Mesendoderm (in vitro differentiated cells): ENCODE measurements at places on chromosomes 5 and 9.

DNA sequence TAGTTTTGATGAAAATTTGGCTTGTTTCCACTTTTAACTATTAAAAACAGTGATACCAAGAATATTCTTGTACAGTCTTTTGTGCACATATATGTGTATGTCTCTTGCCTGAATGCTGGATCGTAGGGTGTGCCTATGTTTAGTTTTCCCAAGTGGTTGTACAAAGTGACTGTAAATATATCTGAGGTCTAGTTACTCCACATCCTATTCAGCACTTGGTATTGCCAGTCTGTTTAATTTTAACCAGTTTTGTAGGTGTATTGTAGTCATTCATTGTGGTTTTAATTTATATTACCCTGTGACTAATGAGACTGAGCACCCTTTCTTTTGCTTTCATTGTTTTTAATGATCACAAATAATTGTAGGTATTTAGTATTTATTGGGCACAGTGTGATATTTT is 17.8 kb downstream of the RCL1 start:
- no peak for DNase-seq

GRCh38 chr5:2201421-2201820 is 318.7 kb upstream of the IRX4 start:
- DNase-seq, result no peak

DNA sequence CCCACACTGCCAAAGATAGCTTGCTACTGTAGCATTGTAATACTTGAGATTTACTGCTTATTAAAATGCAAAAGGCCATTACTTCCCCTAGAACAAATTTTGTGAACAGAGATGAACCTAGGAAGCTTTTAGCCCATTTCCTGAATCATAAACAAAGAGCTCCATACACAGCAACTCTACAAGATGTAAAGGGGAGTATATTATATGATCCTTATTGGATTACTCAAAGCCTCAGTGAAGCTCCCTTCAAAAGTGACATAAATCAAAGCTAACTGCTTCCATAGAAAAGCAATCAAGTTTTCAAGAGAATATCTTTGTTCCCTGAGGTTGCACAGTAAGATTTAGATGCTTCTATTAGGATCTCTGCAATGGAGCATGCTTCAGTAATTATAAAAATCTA is 629.8 kb downstream of the EFNA5 start:
- DNase-seq, result no peak

GRCh38 chr9:137069508-137070091 is 757 bp downstream of the SAPCD2 start:
- no peak for DNase-seq

- DNase-seq, result peak; percentile 61
Observed at GRCh38 chr5:3417376-3417943, 178.2 kb upstream of the IRX1 start.

DNA sequence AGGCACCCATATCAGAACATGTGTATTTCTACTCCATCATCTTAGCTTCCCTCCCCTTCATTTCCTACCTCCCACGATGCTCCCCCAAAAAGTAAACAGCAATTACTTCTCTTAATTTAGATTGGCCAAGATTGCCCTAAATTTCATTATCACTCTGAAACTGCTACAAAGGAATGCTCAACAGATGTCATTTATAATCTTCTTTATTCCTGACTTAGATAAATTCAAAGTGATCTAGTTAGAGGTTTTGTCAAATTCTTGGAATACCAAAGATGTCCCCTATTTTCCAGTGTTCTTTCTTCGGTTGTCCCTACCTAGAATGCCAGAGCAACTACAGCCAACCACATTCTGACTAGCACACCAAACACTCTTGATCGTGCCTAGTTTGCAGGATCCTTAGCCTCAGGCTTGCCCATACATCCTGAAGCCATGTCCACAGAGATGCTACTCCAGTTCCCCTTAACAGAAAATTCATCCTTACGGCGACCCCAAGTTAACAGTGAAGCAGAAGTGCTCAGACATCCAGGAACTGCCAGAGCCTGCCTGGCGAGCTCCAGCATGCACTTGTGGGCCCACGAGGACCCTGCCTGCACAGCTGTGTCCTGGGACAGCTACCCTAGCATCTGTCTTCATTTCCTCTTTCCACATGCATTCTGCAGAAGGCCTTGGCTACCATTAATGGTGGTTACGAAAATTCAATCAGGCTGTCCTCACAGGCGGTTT is 31.6 kb downstream of the DAP start:
- DNase-seq, result peak; percentile 45

GRCh38 chr5:133332439-133333024 is 279.8 kb downstream of the FSTL4 start:
- no peak for DNase-seq

DNA sequence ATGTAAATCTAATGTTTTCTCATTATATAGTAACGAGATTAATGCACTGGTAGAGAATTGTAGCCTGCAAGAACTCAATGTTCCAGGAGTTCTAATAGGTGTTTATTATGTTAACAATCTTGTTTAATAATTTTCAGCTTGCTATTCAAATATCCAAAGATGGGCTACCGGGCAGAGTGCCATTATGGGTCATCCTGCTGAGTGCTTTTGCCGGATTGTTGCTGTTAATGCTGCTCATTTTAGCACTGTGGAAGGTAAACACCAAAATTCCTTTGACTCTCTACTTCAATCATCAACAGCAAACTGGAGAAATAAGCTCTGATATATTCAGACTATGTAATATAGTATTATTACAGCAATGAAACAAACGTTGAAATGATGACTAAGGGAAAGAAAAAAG is 41.9 kb upstream of the ITGA2 start:
- DNase-seq, result no peak

- no peak for DNase-seq
Observed at GRCh38 chr5:96673127-96673526, 11.0 kb downstream of the CAST start.

DNA sequence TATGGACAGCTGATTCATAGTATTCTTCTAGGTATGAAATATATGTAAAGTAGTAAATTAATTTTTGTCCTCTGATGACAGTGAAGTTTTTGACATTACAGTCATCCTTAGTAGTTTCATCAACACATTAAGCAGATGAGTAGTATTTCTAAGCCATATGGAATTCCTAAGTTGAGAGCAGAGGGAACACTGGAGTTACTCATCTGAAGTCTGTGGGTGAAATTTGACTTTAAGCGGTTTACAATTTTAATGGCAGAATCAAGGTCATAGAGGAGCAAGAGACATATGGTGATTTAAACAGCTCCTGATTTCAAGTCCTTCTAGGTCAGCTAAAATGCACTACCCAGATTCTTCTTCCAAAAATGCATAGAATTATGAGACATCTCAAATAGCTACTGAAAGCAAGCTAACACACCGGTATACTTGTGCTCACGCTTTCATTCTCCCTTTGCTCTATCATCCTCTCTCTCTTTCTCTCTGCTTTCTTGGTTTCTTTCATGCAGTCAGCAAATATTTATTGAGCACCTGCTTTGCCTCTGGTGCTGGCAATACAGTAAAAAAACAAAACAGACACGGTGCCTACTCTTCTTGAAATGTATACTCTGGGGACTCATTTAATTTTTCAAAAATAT is 235.9 kb downstream of the FER start:
- no peak for DNase-seq

- no peak for DNase-seq
Observed at GRCh38 chr5:52043137-52043536, 659.9 kb downstream of the ISL1 start.

GRCh38 chr9:11874414-11874813 is 818.8 kb upstream of the TYRP1 start:
- DNase-seq, result no peak

- DNase-seq, result no peak
Observed at GRCh38 chr5:56494300-56494731, 261.2 kb upstream of the ANKRD55 start.

GRCh38 chr5:57947181-57947580 is 464.6 kb upstream of the ACTBL2 start:
- DNase-seq, result no peak

DNA sequence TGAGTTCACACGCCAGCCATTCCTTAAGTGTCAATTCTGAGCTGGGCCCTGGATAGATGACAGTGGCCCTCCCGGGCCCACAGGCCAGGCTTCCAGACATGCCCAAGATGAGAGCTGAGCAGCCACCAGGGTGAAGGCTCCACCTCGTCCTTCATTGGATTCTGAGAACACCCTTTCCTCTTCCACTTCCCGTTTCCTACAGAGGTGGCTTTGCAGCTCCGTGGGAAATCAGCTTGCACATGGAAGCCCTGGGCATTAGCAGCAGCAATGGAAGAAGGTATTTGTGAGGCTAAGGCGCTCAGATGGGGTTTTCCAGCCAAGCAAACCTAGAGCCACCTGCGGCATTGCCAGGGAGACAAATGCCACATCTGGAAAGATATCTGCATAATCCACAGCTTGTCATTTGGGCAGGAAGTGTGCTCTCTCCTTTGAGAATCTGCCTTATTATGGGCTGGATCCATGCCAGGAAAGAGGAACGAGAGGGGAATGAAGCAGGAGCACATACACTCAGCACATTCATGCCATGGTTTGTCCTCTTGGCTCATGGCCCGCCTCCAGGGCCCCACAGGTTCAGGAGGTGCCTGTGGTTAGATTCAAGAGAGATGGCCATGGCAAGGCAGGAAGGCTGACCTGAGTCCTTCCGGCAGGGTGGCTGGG is 34.1 kb downstream of the CFAP77 start:
- DNase-seq, result no peak

DNA sequence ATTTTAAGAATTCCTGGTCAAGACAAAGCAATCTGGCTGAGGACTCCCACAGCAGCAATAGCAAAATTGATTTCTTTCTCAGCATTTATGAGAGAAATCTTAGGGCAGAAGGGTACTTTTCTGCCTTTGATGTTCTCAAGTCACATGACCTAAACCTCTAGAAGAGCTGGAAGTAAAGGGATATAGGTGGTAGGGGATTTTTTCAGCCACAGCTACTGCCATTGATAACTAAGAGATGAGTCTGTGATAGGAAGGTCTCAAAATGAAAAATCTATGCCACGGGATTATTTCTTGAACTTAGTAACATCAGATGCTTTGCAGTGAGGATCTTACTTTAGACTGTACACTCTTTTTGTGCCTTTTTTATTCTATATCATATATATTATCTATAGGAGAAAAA is 35.6 kb downstream of the IL6ST start:
- no peak for DNase-seq

GRCh38 chr5:157816682-157817386 is 42.1 kb downstream of the CLINT1 start:
- no peak for DNase-seq

GRCh38 chr5:134503937-134504437 is 21.5 kb upstream of the JADE2 start:
- no peak for DNase-seq

- no peak for DNase-seq
Observed at GRCh38 chr5:83124593-83124992, 47.2 kb downstream of the XRCC4 start.

DNA sequence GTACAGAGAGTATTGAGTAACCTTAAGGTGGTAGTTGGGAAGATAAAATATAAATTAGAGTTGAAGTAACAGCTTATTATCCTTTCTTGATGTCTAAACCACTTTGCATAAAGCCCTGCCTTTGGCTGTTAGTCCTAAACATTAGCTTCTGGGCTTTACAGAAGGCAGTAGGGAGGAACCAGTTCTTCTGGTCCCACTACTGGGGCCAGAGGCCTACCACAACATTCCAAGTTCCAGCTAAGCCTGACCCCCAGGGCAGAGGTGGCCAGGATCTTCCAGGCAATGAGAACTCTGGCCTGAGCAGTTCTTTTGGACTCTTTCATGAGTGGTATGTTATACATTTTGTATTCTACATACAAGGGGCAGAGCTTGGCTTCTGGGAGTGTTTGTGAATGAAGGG is 26.1 kb downstream of the DNAI1 start:
- DNase-seq, result peak; percentile 23

- no peak for DNase-seq
Observed at GRCh38 chr5:135089912-135090311, 55.9 kb upstream of the PITX1 start.

- no peak for DNase-seq
Observed at GRCh38 chr5:122054266-122054665, 23.8 kb downstream of the LOX start.

- DNase-seq, result no peak
Observed at GRCh38 chr5:169736653-169737052, 99.6 kb downstream of the DOCK2 start.

DNA sequence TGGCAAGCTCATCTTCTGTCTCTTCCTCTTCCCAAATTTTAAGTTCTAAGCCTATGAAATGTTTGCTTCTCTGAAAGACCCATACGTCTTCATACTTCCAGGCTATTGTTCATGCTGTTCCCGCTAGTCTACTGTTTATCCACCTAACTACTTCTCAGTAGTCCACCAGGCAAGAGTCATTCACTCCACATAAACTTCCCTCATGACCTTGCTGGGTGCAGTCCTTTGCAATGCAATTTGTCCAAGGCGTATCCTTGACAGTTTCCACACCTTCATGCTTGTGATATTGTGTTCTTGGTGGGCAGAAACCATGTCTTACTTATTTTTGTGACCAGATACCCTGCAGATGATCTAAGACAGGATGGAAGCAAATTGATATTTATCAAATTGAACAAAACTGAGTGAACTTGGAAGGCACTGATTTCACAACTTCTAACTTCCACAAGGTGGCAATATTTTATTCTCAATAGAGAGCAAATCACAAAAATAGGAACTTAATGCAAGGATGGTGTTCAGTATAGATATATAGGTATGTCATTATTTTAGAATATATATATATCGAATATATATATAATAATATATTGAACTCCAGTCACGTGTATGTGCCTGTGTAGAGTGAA is 30.3 kb downstream of the TYRP1 start:
- no peak for DNase-seq

- peak; percentile 66 for DNase-seq
Observed at GRCh38 chr5:14946815-14947620, 75.4 kb upstream of the ANKH start.

DNA sequence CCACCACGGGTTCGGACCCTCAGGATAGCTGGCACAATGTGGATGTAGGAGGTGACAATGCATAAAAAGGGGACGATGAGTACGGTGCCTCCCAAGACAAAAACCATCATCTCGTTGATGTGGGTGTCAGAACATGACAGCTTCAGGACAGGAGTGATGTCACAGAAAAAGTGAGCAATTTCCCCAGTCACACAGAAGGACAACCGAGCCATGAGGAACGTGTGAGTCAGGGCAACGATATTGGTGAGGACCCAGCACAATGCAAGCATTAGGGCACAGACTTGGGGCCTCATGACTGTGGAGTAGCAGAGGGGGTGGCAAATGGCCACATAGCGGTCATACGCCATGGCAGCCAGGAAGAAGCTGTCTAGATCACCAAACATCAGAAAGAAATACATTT is 491 bp downstream of the OR1N1 start:
- DNase-seq, result no peak

GRCh38 chr5:14729448-14730385 is 65.2 kb downstream of the OTULIN start:
- DNase-seq, result no peak

DNA sequence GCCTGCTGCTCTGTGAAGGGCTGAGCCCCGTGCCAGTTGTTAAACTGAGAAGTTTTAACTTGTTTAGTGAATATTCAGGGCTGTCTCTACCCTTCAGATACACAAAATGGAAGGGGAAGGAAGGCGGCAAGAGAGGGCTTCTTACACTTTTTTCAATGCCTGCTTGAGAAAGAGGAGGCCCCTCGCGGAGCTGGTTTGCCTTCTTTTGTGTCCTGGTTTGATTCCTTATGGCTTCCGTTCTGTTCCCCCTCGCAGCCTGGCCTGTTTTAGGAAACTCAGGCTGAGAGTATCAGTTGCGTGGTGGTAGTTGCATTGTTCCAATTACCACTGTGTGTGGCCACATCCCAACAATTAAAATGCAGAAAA is 1.0 kb downstream of the FAM53C start:
- peak; percentile 58 for DNase-seq
